GM20000 (cell line): ENCODE measurements at places on chromosomes 16 and 17.

DNA sequence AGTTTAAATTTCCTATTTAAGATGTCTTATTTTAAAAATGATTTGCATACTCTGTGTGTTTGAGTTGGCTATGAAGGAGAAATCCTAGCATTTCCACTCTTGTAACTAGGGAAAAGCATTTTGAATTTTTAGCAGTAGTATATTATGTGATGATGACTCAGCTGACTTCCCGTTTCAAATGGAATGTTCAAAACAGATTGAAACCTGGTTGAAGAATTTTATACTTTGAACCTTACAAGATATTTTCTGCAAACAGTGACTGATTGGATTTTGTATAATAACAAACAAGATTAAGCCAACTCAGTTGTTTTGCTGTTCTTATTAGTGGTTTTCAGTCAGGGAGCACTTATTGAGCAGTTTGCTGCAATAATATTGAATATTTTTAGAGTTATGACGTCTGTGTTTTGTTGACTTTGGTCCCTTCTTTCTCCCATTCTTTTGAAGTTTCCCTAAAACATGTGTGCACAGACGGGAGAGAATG lies 8.0 kb downstream of the TNRC6A start:
- DNase-seq, result no peak

- no peak for DNase-seq
These were observed 633 bp downstream of the ZNF843 start for GRCh38 chr16:31441956-31442355.

GRCh38 chr17:21351366-21352065 lies 24.6 kb upstream of the KCNJ12 start:
- no peak for DNase-seq

GRCh38 chr16:68244903-68245853 lies at the start of gene PLA2G15:
Gene PLA2G15 (plus strand): TSS chr16:68245373. CDS start chr16:68245427, 54 bp downstream.
- peak; percentile 97 for DNase-seq

GRCh38 chr17:59746849-59747445 lies 39.5 kb downstream of the VMP1 start:
- peak; percentile 26 for DNase-seq

- DNase-seq, result no peak
These were observed 150.3 kb downstream of the IRX3 start for GRCh38 chr16:54136276-54136625.

- DNase-seq, result no peak
These were observed 32.9 kb downstream of the KSR1 start for GRCh38 chr17:27489045-27489715.

DNA sequence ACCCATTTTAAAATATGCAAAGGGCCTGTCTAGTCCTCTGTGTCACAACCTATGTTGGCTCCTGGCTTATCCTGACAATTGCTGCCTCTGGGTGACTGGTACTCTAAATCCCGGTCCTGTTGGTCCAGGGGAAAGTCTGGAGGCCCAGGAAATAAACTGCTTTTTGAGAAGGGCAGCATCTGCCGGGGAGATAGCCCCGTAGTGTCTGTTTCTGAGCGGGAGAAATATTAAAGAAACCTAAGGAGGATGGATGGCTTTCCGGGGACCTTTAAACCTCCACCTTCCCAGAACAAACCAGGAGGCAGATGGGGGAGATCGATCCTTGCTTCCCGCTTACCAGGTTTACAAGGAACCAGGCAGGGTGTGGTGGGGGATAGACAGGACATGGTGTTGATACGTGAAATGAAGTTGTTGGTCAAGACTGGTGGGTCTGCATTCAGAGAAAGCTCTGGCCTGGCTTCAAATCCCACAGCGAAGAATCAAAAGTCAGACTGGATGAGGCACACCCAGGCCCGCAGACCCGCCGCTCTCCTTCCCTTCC lies 3.8 kb downstream of the HOXB2 start:
- DNase-seq, result peak; percentile 16

DNA sequence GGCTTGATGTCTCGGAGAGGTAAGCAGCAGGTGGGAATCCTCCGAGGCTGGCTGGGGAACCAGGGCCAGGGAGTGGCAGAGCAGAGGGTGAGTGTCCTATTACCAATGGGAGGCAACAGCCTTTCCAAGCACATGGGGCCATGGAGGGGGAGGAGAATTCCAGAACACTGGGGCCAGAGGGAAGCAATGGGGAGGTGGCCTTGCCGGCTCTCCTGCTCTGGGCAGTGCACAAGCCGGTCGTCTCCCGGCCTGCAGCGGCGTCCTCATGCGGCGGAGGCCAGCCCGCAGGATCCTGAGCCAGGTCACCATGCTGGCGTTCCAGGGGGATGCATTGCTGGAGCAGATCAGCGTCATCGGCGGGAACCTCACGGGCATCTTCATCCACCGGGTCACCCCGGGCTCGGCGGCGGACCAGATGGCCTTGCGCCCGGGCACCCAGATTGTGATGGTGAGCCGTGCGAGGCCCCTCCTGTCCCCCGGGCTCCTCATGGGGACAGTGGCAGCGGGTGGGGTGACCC lies 21.9 kb downstream of the SGSH start:
- no peak for DNase-seq

GRCh38 chr17:81073967-81074839 lies 39.3 kb downstream of the BAIAP2 start:
- no peak for DNase-seq

DNA sequence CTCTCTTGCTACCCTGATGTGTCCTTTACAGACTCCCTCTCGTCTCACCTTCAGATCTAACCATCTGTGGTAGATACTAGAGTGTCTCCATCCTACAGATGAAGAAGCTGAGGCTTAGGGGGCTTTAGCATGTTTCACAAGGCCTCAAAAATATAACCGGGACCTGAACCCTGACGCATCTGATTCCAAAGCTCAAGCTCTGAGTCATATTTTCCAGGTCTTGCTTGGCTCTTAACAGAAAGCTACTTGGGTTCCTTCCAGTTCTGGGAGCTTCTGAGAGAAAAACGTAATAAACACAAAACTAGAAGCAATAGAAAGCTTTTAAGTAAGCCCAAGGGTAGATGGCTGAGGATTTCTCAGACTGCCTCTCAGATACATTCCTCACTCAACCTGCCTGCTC lies 224.3 kb upstream of the EEF2KMT start:
- no peak for DNase-seq

DNA sequence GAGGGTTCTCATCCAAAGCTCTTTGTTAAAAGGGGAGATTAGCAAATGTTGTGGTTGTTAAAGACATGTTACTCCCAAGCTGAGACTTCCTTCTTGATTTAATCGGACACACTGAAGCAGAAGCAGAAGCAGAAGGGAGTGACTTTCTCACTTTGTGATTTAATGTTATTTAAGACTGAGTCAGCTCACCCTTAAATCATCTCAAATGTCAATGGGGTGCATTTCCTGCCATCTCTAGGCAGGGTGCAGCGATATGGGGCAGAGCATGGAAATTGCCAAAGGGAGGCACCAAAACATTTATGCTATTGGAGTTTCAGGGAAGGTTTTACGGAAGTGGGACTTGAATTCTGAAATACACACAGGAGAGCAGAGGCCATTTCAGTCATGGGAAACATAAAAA lies 283.6 kb downstream of the ABCC12 start:
- no peak for DNase-seq

GRCh38 chr17:77177002-77177741 lies 36.4 kb downstream of the SEC14L1 start:
- DNase-seq, result no peak

- peak; percentile 76 for DNase-seq
These were observed 1.3 kb upstream of the SLC6A4 start for GRCh38 chr17:30236766-30237165.
